ENCODE measurements at places on chromosomes 6 and 20.

DNA sequence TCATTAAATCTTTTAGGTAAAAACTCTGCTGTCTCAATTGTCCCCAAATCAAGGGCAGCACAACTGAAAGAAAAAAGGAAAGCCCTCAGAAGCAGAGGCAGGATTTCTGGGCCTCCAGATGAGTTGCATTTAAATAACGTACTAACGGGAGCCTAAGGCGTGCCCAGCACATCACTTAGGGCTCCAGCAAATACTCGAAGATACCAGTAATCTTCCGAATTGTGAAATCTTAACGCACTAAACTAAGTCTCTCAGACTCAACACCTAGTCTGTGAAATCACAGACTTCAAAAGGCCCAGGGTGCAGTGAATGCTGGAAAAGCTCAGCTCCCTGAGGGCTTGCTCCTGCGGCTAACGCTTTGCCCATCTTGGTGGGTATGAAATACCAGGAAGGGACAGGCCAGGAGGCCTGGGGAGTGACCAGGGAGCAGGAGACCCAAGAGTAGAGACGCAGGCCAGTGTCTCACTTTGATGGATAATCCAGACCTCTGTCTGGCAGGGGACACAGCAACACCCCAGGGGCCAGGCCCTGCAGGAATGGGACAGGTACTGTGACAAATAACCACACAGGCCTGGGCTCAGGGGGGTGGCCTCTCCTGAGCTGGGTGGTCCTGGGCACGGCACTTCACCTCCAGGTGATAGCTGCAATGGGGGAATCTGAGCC, 36.4 kb downstream of the RRBP1 start:
- DNase-seq, result no peak

- DNase-seq, result no peak
These were observed 108.4 kb downstream of the SLC16A10 start for GRCh38 chr6:111195656-111196055.

GRCh38 chr6:18823782-18824386, 436.7 kb downstream of the RNF144B start:
- DNase-seq, result peak; percentile 46

GRCh38 chr20:39021748-39022147, 59.6 kb downstream of the DHX35 start:
- no peak for DNase-seq

DNA sequence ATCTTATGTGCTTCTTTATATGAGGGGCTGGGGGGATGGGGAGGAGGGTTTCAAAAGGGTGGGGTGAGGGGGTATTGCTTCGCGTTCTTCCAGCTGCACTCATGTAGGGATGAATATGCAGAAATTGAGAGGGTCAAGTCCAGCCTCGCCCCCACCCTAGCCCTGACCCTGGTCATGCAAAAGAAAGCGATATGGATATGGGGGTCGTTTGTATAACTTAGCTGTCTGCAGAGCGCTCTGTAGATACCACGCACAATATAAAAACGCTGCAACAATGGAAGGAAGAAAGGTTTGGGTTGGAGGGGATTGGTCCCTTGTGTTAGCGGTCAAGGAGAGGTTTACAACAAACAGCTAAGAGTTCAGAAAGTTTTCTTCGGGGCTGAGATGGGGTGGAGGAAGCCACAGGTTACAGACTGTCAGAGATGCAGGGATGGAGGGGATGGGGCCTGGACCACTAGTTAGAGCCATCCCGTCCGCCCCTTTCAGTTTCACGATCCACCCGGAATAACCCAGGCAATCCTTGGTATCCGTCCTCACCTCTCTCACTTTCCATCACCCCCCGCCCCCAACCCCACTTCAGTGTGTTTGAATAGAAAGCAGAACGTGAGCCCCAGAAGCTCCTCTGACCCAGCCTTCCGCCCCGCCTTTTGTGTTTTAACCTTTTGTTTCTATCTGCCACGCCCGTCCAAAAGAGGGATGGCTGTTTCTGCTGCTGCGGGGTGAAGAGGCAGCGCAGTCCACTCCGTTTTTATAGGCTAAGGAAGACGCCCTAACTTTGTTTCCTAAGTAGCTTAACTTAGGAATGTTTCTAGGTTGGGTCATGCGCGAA, 73.5 kb downstream of the SOX4 start:
- DNase-seq, result no peak

GRCh38 chr20:38776363-38776762, 28.1 kb downstream of the ACTR5 start:
- DNase-seq, result no peak

DNA sequence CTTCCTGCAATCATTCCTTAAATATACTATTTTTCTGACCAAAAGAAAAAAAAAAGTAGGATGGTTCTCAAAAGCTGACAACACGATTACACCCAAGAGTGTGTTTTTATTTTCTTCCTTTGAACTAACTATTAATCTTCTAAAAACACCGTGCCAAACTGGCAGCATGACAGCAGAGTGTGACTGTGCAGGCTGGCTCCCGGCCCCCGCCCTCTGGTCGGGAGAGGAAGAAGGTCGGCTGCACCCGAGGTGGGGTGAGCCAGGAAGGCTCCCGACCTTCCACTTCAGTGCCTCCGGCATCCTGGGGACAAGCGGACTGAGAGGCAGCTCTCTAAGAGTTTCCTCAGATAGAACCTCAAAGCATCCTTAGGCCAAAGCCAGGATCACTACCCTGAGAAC, 29.2 kb downstream of the SLC22A23 start:
- no peak for DNase-seq

DNA sequence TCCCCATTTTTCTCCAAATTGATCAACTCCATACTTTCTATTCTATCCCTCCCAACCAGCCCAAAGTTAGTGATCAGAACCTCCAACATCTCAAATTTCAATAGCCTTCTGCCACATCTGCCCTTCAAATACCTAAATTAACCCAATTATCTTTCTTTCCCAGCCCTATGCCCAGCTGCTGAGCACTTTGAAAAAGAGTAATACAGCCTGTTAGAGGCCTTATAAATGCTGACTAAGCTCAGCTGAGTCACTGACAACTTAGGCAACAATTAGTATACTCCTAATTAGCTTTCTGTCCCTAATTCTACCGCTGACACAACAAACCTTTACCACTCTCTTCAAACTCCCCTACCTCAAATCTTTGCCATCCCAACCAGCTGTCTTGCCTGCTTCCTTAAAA, 23.5 kb downstream of the RUNX2 start:
- DNase-seq, result no peak

DNA sequence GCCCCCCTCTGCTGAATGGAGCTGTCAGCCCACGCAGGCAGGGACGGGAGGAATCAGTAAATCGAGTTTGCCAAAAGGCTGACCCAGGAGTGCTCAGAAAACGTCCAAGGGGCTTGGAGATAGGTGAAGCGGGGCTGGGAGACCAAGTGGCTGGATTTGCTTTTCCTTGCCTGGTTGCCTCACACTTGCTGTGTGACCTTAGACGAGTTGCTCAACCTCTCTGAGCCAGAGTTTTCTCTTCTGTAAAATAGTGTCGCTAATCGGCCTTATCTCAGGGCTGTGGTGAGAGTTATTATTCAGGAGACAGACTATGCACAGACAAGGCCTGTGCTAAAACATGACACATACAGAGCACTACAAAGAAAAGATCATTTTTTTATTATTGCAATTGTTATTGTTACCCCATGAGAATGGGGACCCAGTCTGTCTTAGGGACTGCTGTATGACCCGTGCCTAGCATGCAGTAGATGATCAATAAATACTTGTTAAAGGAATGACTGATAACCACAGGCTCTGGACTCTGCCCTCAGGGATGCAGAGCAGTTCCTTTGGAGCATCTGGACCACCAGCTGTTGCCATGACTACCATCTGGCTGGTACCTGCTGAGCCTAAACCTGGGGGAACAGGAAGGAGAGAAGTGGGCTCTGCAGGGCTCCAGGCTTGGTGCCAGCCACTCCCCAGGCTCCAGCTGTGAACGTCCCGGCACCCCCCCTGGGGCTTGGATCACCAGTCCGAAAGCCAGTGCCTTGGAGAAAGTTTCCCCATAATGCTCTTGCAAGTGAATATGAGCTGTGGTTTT, 901 bp downstream of the KCNK15 start:
- DNase-seq, result no peak

GRCh38 chr20:3563133-3563532, 92.3 kb downstream of the ATRN start:
- DNase-seq, result no peak

- no peak for DNase-seq
These were observed 144.3 kb upstream of the MLN start for GRCh38 chr6:33947916-33948594.

DNA sequence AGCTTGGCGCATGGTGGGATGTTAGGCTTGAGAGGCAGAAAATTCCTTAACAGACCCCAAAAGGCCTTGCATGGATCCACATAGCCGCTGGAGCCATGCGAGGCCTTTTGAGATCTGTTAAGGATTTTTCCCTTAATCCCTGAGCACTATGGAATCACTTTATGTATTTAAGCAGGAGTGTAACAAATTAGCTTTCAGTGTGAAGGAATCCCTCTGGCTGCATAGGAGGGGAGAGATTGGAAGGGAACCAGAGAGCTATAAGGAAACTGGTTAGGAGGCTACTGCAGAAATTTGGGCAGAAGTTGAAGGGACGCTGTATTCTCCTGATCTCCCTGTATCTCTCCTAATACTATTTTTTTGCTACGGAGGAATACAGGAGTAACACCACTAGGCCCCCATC, 23.1 kb upstream of the NEDD9 start:
- no peak for DNase-seq

DNA sequence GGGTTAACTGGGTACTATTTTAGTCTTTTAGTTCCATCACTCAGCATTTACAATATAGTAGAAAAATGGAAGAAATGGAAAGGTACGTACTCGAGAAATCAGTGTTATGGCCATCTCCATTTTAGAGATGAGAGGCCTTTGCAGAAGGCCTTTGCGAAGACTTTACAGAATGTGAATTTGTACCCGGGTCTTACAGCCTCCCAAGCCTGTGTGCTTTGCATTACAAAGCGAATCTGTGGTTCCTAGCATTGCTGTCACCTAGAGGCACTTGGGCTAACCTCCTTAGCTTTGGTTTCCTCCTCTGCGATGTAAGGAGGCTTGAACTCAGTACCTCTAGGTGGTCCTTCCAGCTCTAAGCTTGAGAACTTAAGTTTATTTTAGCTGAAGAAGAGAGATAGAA, 10.9 kb downstream of the VAPB start:
- no peak for DNase-seq

- DNase-seq, result no peak
These were observed 31.9 kb downstream of the SLC2A12 start for GRCh38 chr6:134020543-134020942.

GRCh38 chr6:132210886-132211563, 190.2 kb downstream of the MOXD1 start:
- DNase-seq, result no peak
